ENCODE measurements at places on chromosomes 4 and X.

GRCh38 chr4:106914223-106914622, 121.9 kb downstream of the DKK2 start:
- no peak for DNase-seq

DNA sequence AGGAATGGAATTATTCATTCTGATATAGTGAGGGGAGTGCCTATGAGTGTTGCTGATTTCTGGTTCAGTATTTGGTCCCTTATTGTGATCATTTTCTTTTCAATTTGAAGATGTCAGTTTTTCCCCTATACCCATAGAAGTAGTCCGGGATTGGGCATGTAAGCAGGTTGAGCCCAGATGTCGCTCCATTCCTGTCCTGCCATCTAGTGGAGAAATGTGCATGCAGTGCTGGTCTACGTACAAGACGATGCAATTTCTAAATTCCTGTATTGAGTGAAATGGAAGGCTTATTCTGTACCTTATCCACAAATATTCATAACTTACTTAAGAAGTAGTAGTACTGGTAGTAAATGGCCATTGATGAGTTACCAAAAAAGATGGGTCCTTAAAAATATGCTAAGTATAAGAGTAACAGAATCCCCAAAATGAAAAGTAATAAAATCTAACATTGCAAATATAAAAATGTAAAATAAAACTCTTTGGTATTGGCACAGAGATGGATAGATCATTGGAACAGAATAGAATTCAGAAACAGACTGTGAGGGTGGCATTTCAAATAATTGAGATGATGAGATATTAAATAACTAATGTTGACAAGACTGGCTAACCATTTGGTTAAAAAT, 60.9 kb downstream of the UGT8 start:
- no peak for DNase-seq

GRCh38 chr4:10461091-10461849, 4.0 kb upstream of the ZNF518B start:
- DNase-seq, result no peak

DNA sequence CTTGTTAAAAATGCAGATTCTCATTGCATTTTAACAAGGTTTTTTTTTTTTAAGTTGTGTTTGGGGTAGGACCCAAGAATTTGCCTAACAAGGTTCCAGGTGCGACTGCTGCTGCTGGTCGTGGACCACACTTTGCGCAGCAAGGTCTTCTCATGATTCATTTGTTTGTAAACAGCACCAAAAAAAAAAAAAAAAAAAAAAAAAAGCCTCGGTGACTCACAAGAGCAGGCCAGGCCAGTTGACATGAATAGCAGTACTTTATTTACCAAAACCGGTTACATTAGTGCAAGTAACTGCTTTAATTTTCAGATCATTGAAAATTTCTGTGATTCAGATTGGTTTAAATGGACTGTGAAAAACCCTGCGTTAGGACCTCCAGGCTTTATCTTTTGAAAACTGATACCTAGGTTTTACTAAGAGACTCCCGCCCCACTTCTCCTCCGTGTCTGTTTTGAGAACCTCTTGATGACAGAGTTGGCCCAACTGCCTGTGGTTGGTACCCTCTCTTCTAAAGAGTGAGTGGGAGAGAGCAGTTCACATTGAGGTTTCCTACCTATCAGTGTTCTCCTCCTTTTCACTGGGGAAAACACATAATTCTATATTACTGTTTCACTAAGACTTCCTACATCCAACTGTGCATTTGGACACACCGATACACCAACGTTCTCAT, 86.2 kb downstream of the PHEX start:
- no peak for DNase-seq

DNA sequence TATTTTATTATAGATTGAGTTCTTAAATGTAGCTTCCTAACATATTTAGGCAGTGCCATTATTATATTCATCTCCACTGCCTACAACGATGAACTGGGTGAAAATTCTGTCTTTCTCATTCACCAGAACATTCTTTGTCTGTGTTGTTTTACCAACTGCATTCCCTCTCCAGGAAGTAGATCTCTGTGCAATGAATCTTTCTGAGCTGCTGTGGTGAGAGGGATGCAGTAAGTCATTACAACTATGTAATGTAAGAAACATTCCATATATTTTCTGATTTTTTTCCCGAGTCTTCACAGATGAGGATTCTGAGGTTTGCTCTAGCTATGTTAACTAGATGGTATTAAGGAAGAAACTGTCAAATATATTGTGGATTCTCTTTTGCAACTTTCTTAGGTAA, 811.9 kb upstream of the PCDH7 start:
- no peak for DNase-seq

DNA sequence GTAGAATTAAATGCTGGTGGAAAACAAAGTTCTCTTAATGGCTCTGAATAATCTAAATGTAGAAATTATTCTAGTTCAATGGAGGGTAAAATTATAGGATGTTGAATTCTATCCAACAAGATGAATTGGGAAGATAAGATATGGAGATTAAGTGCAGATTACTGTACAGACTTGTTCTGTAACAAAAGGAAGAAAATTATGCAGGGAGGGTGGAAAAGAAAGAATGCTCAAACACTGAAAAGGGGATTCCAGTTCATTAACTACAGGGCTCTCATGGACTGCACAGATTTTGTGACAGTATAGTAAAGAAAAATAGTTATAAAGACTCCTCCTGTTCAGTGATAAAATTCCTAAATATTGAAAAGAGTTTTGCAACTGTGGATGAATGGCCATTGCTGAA, 1794.0 kb upstream of the PCDH7 start:
- no peak for DNase-seq
